ENCODE measurements at places on chromosomes 11 and 22. TPM values are rescaled to one million over a fixed set of nuclear protein-coding genes. Genes with fewer than 3 reads are reported as not detected.

- H3K27ac ChIP-seq = no peak overlapping the region
- no peak for DNase-seq
- H3K4me3 ChIP-seq = no peak overlapping the region
- H3K36me3 ChIP-seq = no peaks in the 10 kb centered on the region
Measured at GRCh38 chr22:20439556-20439927, 1.9 kb upstream of the SCARF2 start.

DNA sequence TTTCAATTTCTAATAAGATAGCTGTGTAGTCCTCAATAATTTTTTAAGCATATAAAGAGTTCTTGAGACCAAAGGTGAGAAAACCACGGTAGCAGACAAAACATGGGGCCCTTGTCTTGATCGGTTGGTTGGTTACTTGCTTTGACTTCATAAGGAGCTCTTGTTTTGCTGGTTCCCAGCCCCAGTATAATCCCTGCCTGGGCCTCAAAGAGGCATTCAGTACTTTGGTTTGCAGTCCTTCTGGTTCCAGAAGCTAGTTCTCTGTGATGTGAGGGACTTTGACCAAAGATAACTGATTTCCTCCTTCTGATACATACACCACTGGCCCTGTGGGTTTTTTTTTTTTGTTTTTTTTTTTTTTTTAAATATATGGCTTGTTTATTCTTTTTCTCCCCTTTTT lies 17.1 kb downstream of the MARK2 start:
- H3K4me1 ChIP-seq = peaks cover 2% of the 10 kb centered on the region
- H3K4me3 ChIP-seq = no peak overlapping the region
- H3K36me3 ChIP-seq = no peaks in the 10 kb centered on the region
- DNase-seq = no peak

DNA sequence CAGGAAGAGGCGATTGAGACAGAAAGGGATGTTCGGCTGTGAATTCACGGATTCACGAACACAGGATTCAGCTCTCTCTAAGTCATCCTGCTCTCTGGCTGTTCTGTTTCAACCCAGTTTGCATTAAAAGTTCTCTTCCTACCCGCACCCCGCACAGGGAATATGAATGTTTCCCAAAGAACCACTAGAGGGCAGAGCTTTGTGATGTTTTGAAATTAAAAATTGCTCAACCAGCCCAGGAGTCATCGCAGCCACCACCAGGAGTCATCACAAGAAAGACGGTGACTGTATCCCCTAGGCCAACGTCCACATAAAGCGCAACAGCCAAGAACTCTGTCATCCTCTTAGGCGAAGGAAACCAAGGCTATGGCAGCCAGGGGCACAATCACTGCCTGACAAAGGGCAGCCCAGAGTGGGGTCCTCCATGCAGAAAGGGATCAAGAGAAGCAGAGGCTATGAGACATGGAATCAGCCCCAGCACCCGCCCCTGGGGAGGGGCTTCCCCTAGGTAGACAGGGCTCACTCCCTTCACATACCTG lies 122.4 kb downstream of the WT1 start:
- H3K27ac ChIP-seq = no peak overlapping the region
- no peak overlapping the region for H3K4me3 ChIP-seq
- no peaks in the 10 kb centered on the region for H3K36me3 ChIP-seq

DNA sequence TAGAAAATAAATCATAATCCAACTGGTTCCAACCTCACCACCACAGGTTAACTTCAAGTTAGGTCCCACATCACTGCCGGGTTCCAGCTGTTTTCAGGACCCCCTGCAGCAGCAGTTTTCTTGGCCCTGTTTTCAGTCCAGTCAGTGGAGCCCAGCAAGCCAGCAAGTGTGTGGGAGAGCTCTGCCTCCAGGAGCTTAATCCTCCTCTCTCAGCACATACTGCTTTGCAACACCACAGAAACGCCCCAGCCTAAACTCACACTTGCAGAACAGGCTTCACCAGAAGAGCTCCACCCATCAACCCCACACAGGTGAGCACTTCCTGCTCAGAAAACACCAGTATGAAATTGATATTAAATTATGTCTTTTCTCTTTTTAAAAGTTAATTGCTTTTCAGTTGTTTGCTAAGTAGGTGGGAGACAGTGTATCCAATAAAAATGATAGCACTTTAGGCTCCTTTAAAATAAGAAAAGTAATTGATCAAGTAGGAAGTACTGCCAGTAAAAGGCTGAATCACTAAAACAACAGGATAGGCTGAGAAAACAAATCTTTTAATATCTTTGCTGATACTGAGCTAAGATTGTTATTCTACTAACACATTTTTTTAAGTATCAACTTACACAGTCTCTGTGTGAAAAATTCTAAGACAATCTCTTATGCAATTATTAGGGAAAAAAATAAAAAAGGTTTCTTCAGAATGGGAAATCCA lies 81.5 kb upstream of the TP53AIP1 start:
- H3K36me3 ChIP-seq = no peaks in the 10 kb centered on the region
- no peak for DNase-seq
- no peaks in the 10 kb centered on the region for H3K4me1 ChIP-seq
- H3K27me3 ChIP-seq = no peaks in the 10 kb centered on the region
- no peak overlapping the region for H3K27ac ChIP-seq
- no peak overlapping the region for H3K4me3 ChIP-seq

DNA sequence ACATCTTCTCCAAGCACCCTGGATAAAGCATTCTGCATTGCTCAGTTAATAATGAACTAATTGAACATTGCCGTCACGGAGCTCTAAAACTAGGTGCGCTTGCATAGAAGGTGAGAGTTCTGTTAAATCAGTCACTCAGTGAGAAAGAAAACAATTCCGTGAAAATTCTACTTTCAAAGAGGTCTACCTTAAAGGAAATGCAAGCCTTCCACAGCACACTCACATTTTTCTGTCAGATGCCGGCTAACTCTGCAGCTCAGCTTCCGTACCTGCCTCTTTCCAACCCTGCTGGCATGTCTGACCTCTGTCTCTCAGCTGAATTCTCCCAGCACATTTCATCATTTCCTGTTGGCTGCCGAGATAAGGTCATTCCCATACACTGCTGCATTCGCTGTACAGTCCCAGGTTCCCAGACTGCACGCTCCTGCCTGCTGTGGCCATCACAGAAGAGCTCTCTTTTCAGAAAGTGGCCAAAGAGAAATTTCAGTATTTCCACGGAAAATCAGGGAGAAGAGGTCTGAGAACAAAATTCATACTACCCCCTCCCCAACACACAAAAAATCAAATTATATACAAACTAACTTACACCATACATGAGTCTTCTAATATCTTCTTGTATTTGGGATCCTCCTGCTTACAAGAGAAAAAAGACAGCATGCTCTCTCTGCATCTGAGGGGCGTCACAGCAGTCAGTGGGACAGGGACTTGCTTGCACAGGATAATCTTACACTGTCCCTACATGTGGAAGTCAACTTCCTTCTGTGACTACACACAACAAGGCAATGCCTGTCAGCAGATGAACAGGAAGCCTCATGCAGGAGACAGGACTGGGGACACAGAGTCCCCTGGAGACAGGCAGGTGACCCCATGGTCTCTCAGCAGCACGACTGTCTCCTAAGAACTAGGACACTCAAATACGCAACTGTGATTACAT lies 55.1 kb downstream of the PACSIN2 start:
- peak overlapping the region; percentile 87 for H3K4me3 ChIP-seq
- H3K4me1 ChIP-seq = peaks cover 40% of the 10 kb centered on the region
- DNase-seq = peak; percentile 62
- peak overlapping the region; percentile 92 for H3K27ac ChIP-seq

DNA sequence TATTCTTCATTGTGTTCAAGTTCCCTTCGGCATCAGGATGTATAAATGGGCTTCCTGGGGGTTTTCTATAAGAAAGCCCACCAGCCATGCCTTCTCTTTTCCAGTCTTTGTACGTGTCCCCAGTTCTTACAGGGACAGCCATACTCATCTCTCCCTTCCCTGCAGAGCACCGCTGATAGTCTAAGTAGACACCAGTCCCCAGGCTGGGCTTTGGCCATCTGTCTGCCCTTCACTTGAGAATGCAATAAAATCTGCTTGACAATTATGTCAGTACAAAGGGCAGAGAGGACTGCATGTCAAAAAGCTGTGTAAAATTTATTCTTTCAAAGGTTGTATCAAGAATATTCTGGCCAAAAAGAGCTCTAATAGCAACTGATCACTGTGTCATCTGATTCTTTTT lies 27.3 kb downstream of the NTM start:
- H3K4me3 ChIP-seq = no peak overlapping the region
- H3K27me3 ChIP-seq = no peaks in the 10 kb centered on the region
- no peak for DNase-seq
- H3K27ac ChIP-seq = no peak overlapping the region
- H3K4me1 ChIP-seq = no peaks in the 10 kb centered on the region
- H3K36me3 ChIP-seq = no peaks in the 10 kb centered on the region

DNA sequence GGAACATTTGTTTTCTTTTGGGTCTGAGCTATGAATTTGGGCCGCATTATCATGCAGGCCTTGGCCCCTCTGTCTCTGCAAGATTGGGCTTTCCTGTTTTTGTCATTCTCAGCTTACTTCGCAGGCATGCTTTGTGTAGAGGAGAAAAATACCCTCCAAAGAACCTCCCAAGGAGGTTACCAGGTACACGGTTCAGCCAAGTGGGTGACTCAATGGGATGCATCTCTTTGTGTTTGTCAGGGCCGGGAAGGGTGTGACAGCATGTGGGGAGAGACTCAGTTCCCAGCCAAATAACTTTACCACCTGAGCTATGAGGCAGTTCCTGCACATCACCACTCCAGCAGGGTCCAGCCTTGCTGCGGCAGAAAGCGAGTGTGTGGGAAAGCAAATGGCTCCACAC lies 47.8 kb upstream of the CLDN5 start:
- no peaks in the 10 kb centered on the region for H3K36me3 ChIP-seq
- no peaks in the 10 kb centered on the region for H3K27me3 ChIP-seq

DNA sequence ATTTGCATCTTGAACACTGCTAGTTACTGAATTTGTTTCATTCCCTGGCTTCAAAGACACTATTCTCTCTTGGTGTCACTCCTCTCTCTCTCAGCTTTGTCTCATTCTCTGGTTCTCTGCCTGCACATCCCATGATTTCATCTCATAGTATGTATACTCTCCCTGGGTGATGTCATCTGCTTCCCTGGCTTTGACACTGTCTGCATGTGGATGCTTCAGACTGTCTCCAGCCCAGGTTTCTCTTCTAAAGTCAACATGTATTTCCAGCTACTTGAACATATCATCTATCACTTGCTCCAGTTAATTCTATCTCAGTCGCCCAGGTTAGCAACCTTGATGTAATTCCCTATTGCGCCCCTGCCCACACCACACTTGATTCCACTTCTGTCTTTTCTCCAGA lies 9.3 kb upstream of the ACAT1 start:
- no peaks in the 10 kb centered on the region for H3K36me3 ChIP-seq
- H3K27me3 ChIP-seq = no peaks in the 10 kb centered on the region
- H3K4me3 ChIP-seq = no peak overlapping the region
- H3K27ac ChIP-seq = no peak overlapping the region

DNA sequence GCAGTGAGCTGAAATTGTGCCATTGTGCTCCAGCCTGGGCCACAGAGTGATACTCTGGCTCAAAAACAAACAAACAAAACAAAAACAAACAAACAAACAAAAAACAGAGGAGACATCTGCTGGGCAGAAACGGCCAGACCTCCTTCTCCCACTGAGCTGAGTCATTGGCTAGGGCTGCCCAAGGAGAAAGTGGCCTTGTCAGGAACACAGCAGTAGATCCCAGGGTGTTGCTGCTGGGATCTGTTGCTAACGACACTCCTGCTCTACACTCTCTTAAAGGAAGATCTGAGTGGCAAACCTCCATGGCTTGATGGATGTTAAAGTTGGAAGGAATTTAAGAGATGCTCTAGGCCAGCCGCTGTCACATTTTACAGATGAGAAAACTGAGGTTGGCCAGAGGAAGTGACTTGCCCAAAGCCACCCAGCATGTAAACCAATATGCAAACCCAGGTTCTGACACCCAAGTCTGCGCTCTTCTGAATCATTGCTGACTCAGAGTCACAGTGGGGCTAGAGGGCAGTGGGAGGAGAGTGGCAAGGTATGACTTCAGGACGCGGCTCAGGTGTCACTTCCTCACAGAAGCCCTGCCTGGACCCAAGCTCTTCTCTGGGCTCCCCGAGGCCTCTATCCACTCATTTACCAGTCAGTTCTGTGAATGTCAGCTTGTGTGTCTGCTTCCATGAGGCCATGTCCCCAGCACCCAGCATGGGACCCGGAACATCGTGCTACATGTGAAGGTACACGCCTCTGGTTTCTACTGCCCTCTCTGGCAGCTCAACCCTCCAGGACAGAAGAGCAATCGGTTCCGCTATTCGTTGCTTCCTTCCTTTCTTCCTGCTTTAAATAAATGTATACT lies 11.3 kb upstream of the GDPD5 start:
- H3K27me3 ChIP-seq = no peaks in the 10 kb centered on the region
- no peaks in the 10 kb centered on the region for H3K36me3 ChIP-seq
- H3K4me1 ChIP-seq = no peaks in the 10 kb centered on the region
- H3K4me3 ChIP-seq = no peak overlapping the region
- DNase-seq = no peak

- H3K4me1 ChIP-seq = no peaks in the 10 kb centered on the region
- no peak overlapping the region for H3K27ac ChIP-seq
- H3K4me3 ChIP-seq = no peak overlapping the region
Measured at GRCh38 chr11:84865791-84866535, 761.2 kb downstream of the DLG2 start.

- no peaks in the 10 kb centered on the region for H3K27me3 ChIP-seq
- no peak for DNase-seq
- H3K36me3 ChIP-seq = no peaks in the 10 kb centered on the region
- no peak overlapping the region for H3K4me3 ChIP-seq
- peaks cover 25% of the 10 kb centered on the region for H3K4me1 ChIP-seq
Measured at GRCh38 chr22:20014526-20015186, 2.0 kb downstream of the ARVCF start.

DNA sequence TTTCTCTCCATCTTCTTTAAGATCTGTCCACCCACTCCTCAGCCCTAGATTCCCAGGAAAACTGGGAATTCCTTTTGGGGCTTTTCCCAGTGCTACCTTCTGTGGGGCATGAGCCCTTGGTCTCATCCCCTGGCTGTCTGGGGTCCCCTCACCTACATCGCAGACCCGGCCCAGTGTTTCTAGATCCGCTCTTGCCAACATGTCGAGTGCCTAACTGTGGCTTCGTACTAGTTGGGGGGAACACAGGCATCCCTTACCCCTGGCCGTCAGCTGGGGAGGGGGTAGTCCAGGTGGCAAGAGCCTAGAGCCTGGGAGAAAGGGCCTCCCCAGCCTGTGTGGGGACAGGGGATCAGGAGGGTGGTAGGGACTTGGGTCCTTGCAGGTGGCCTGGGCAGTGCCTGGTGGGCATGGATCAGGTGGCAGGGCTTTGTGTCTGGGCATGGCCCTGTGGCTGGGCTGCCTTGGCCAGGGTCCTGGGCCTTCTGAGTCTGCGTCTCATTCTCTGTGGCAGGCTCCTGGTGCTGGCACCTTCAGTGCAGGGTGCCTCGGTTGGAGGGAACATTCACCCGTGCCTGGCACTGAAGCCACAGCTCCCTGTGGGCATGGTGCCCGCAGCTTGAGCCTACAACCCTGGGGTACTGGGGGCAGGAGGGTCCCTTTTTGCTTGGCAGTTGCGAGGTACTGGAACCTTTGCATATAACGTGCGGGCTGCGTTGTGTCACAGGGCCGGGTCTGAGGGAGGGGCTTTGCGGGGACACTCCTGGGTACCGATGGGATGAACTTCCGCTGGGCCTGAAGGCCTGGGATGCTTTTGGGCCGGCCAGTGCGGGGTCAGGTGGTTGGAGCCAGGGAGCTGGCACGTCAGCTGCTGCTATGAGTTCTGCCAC lies 4.1 kb downstream of the KCNQ1 start:
- H3K27me3 ChIP-seq = peaks cover 3% of the 10 kb centered on the region
- no peak overlapping the region for H3K4me3 ChIP-seq
- no peak for DNase-seq
- H3K36me3 ChIP-seq = no peaks in the 10 kb centered on the region
- H3K27ac ChIP-seq = no peak overlapping the region
- no peaks in the 10 kb centered on the region for H3K4me1 ChIP-seq

Gene SORL1
- polyA plus RNA-seq = 23.8 TPM

Gene ABCG4
- polyA plus RNA-seq = not detected

Gene RASL10A
- 0.10 TPM for polyA plus RNA-seq

Gene YPEL1
- 4.8 TPM for polyA plus RNA-seq

Gene GSTT2
- polyA plus RNA-seq = 0.37 TPM

Gene PIWIL4
- polyA plus RNA-seq = 0.28 TPM

Gene SYTL2
- 5.0 TPM for polyA plus RNA-seq

Gene LDHAL6A
- not detected for polyA plus RNA-seq

Measured in liver (tissue), 10 donors.